DMS 273 treated with DMSO at 0.1 percent for 48 hours (cell line): ENCODE measurements at places on chromosomes 13 and 19.

- DNase-seq, result no peak
Measured at GRCh38 chr19:44401139-44402115, at the start of gene ZNF285. Gene ZNF285 (minus strand): TSS chr19:44401608. CDS start chr19:44397213, 4,395 bp downstream.

DNA sequence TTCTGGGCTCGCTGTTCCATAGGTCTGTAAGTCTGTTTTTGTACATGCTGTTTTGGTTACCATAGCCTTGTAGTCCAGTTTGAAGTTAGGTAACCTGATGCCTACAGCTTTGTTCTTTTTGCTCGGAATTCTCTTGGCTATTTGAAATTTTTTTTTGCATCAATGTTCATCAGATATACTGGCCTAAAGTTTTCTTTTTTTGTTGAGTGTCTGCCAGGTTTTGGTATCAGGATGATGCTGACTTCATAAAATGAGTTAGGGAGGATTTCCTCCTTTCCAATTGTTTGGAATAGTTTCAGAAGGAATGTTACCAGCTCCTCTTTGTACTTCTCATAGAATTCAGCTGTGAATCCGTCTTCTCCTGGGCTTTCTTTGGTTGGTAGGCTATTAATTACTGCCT, 397.8 kb upstream of the HTR2A start:
- DNase-seq, result no peak

DNA sequence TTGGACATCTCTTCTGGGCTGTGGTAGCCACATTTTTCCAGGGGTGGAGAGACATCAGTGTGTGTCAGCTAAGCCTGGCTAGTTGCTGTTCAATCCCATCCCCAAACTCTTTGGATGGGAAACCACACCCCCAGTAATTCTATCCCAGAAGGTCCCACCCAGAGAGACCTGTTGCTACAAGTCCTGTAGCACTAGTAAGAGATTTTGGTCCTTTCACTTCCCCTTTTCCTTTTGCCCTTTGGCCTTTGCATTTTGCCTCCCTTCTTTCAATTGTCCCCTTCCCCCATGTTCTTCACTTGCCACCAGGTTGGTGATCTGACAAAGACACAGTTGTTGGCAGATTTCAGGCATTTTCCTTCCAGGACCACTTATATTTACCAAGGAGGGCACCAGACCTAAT, 3.8 kb downstream of the CBY2 start:
- no peak for DNase-seq

DNA sequence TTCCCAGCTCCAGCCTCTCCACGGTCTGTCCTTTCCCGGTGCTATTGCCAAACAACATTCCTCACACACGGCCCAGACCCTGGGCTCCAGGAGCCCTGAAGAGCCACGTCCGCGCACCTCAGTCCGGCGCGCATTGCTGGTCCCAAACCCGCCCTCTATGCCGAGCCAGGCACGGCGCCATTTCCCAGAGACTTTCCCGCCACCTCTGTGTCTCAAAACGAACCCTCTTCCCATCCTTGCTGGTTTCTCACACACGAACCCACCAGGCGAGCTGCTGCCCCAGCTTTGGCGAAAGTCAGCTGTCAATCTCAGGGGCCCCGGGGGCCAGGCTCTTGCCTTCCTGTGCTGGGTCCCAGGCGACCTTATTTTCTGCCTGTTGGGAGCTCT, 28.0 kb upstream of the F7 start:
- DNase-seq, result no peak

GRCh38 chr19:35460608-35461007, 12.6 kb downstream of the FFAR2 start:
- DNase-seq, result no peak

DNA sequence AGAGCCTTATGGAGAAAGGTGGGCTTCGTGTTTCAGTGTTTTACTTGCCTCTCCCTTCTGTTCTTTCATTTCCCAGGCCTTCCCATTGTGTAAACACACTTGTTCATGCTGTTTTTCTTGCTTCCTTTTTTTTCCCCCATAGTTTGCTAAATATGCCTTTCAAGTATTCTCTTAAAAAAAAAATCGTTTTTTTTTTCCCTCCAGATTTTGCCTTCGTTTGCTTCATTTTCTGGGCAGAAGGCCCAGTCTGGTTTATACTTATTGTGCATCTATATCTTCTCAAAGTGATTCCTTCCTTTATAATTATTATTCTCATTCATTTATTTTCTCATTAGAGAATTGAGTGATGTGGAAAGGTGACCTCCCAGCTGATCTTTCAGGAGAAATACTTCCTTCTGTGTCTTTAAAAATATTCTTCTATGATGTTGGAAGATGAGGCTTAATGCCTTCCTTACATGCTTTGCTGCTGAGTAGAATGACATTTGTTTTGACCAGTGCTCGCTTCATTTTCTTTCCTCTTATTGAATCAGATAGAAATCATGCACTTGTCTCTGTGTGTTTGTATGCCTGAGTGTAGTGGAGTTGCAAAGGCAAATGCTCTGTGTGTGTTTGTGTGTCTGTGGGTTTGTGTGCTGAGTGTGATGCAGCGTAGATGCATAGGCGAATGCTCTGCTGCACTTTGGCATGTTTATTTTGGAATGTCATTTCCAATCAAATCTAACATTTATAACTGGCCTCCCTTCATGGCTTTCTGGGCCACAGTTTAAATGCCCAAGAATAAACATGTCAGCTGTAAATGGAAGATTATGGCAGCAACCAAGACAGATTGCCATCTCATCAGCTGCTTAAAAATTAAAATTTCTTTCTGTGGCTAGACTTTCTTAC, 591.4 kb downstream of the FGF9 start:
- DNase-seq, result no peak

DNA sequence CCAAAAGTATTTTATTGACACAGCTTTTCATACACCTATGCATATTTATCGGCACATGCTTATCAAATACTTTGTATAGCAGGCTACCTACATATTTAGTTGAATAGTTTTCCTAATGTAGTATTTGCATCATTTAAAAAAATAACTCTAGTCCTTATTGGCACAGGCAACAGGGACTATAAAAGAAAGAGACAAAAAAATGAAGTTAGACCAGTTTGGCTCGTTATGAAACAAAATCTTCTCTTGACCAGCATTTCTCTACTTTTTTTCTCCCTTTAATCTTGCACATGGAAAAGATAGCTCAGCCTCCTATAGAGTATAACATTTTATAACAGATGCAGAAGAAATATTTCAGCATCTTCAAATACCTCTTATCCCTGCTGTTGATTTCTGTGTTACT, 794.8 kb upstream of the MIR17HG start:
- DNase-seq, result no peak

GRCh38 chr19:50897612-50898011, 13.6 kb downstream of the KLK4 start:
- no peak for DNase-seq

GRCh38 chr19:44072543-44073401, 813 bp downstream of the ZNF284 start:
- no peak for DNase-seq

- DNase-seq, result no peak
Measured at GRCh38 chr13:45040622-45041021, 51.3 kb downstream of the GPALPP1 start.

GRCh38 chr13:29270271-29270985, 325.1 kb downstream of the SLC7A1 start:
- DNase-seq, result peak; percentile 19

- DNase-seq, result no peak
Measured at GRCh38 chr13:51768378-51768921, 35.5 kb downstream of the DHRS12 start.

DNA sequence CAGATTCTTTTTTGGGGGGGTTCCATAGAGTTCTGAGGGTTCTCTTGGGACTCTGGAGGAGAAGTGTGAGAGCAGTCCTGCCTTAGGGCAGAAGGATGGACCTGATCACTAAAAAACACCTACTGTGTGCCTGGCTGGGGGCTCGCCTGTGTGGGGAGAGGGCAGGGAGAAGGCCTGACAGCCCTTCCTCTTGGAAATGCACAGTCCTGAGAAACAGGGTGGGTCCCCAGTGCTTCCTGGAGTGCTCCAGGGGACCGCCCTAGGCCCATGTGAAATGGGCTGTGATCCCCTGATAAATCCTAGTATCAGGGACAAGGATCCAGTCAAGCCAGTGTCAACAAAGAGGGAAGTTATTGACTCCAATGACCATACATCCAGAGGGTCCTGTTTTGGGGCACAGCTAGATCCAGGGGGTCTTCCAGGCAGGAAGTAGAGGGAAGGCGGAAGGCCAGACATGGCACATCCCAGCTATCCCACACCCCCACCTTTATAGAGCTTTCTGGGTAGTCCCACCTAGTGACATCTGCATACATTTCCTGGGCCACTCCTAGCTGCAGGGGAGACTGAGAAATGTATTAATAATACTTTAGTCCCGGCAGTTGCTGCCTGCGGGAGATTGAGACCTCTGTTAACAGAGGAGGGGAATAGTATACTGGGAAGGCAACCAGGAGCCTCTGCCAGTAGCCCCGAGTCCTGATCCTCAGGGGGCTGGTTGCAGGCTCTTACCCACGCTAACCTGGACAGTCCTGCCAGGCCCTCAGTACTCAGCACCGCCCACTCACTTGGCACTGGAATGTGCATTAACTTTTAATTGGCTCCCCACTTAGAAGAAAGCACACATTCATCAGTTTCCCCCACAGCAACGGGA, 13.7 kb downstream of the BCKDHA start:
- no peak for DNase-seq

GRCh38 chr19:45408830-45409556, 2.5 kb downstream of the POLR1G start:
- DNase-seq, result no peak

- DNase-seq, result no peak
Measured at GRCh38 chr19:55461974-55462626, 658 bp upstream of the ISOC2 start.
